ENCODE measurements at places on chromosomes 7 and 10. TPM values are rescaled to one million over a fixed set of nuclear protein-coding genes. Genes with fewer than 3 reads are reported as not detected.
A peak's percentile ranks its signal among the peaks of the same experiment; 100 is the strongest.

DNA sequence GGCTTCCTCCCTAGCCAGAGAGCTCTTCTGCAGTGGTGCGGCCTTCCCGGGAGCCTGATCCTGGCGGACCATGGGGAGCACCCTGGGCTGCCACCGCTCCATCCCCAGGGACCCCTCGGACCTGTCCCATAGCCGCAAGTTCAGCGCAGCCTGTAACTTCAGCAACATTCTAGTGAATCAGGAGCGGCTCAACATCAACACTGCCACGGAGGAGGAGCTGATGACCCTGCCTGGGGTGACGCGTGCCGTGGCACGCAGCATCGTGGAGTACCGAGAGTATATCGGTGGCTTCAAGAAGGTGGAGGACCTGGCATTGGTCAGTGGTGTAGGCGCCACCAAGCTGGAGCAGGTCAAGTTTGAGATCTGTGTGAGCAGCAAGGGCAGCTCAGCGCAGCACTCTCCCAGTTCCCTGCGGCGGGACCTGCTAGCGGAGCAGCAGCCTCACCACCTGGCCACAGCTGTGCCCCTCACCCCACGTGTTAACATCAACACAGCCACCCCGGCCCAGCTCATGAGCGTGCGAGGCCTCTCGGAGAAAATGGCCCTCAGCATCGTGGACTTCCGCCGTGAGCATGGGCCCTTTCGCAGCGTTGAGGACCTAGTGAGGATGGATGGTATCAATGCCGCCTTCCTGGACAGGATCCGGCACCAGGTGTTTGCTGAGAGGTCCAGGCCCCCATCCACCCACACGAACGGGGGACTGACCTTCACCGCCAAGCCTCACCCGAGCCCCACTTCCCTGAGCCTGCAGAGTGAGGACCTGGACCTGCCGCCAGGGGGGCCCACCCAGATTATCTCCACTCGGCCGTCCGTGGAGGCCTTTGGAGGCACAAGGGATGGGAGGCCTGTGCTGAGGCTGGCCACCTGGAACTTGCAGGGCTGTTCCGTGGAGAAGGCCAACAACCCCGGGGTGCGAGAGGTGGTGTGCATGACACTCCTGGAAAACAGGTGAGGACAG, 1.5 kb downstream of the EEPD1 start:
- peak; percentile 48 for DNase-seq

The TRPV5 gene
- not detected for polyA plus RNA-seq

GRCh38 chr7:16810112-16810511, 5.3 kb upstream of the AGR2 start:
- DNase-seq: no peak

GRCh38 chr7:78673272-78673671, 780.2 kb downstream of the MAGI2 start:
- DNase-seq: no peak

DNA sequence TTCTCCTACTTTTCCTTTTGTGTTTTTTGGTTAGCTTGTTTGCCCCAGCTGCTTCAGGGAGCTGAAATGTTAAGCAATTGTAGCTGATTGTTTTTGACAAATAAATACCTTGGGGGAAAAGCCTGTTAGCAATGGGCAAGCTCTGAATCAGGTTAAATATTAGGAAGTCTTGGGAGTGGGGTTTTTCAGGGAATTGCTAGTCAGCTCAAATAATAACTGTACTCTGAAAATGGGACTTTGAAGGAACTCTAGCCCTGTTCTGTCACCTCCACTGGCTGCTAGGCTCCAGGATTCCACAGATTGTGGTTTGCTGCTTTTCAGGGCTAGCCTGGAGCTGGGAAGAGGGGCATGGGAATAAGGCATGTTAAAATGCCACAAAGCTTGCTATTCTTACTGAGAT, 39.5 kb downstream of the ADK start:
- no peak for DNase-seq

DNA sequence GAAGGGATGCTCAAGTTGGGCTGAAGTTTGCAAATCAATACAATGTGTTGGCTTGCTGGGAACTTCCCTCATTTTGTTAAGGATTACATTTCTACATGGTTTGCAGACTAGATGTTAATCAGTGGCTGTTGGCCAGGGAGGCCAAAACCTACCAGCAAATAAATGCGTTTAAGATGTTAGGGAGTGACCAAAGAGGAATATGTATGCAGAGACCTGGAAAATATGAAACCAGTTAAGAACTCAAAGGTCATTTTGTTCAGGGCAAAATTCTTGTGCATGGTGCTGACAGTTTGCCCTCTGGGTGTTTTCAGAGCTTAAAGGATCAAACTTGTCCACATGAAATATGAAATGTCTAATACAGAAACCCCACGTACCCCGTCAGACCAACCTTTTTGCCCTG, 30.3 kb downstream of the GATA3 start:
- no peak for DNase-seq

- no peak for DNase-seq
These were observed 64.9 kb downstream of the CFAP46 start for GRCh38 chr10:132877473-132877872.

- DNase-seq: peak; percentile 75
These were observed 200.3 kb downstream of the PRPF18 start for GRCh38 chr10:13787015-13787421.

DNA sequence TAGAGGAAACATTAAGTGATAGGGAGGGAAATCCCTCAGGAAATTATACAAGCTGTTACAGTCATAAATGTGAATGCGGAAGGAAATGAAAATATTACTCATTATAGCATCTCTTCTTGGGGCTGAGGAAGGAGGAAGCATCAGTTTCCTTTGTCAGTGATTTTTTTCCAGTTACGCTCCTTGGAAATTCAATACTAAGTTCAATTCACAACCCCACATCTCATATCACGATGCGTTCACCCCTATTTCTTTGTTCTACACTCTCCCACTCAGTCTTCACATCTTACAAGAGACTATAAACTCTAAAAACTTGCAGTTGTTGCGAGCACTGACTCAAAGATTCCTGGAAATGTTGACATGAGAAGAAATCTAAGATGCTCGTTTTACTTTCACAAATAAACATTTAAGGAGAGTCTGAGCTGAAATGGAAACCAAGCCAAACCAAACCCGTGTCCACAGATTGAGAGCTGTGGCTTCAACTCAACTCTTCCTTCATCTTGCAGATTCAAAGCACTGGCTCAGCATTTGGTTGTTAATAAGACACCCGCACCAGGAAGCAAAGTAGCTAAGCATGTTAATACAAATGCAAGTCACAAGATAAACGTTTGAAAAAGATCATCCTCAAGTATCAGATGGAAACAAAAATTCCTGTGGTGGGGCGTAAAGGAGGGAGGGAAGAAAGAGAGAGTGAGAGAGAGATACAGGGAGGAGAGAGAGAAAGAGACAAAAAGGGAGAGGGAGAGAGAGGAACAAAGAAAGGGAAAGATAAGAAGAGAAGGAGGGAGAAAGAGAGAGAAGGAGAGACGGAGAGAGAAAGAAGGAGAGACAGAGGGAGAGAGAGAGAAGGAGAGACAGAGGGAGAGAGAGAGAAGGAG, 150.0 kb upstream of the RSU1 start:
- no peak for DNase-seq

DNA sequence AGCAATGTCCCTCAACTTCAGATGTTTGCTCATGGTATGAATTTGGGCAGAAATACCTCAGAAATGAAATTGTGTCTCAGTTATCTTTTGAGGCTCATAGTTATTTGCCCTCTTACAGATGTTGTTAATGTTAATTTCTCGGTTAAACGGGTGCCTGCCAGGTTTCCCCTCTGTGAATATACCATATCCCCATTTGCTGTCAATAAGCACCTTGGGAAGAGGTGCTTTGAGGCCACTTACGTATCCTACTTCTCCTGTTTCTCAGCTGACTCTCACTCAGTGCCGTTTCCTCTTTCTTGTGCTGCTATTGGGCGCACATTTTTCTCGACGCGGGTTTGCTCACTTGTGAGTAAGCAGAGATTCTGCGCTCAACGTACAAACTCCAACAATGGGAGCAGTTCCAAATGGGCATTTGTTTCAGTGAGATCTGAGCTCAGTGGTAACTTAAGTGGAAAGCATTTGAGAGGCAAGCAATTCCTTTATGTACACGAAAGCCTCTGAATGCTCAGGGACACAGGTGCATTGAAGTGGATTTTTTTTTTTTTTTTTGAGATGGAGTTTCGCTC, 34.8 kb upstream of the JAKMIP3 start:
- no peak for DNase-seq

DNA sequence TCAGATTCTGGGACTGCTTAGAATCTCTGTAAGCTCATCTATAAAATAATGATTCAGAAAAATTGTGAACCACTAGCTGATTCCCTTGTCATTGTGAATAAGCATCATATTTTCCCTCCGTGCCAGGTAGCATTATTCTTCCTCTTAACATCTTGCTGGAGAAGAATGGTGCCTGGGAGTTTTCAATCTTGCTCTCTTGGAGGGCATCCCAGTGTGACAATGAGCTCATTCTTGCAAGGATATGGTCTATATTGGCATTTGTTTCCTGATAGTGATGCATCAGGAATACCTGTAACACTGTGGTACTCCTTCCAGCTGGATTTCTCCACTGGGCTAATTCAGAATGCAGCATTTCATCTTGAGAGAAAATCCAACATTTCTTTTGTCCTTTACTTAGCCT, 126.4 kb upstream of the ITGB1 start:
- DNase-seq: no peak

DNA sequence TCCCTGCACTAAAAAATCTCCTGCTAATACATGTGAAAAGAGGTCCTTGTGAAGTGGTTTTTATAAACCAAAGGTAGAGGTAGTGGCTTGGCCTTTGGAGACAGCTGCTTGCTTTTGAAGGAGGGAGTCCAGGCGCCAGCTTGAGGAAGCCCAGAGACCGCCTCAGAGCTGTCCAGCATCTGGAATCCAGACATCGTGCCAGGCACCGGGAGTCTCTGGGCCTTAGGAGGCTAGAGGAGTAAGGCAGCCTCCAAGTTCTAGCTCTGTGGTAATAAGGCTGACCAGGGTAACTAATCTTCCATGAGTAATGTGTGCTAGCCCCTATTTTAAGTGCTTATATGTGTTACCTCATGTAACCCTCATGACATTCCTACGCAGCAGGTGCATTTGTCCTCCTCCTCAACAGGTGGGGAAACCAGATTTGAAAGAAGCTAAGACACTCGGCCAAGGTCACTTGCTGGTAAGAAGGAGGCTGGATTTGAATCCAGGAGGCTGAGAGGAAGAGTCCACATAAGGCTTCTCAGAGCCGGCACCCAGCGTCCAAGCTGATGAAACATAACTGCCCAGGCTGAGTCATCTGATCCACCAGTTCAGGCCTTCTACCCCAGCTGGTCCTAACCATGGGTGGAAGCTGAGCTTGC, 26.1 kb downstream of the PRLHR start:
- DNase-seq: no peak

DNA sequence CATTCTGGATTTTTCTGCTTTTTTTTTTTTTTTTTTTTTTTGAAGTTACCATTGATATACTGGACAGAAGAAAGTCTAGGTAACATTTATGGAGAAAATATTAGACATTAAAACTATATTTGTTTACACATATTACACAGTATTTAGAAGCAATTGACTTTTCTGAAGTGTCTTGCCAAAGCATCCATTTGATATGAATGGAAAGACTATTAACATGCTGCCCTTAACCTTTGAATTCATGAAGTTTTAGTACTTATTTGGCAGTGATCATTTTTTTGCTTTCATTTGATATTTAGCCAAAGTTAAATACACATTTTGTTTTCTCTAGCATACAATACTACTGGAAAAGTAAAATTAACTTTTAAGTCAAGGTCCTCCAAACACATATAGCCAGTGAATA, 210.0 kb downstream of the SEMA3A start:
- DNase-seq: no peak

- no peak for DNase-seq
These were observed 18.6 kb downstream of the NRP1 start for GRCh38 chr10:33315891-33316290.

DNA sequence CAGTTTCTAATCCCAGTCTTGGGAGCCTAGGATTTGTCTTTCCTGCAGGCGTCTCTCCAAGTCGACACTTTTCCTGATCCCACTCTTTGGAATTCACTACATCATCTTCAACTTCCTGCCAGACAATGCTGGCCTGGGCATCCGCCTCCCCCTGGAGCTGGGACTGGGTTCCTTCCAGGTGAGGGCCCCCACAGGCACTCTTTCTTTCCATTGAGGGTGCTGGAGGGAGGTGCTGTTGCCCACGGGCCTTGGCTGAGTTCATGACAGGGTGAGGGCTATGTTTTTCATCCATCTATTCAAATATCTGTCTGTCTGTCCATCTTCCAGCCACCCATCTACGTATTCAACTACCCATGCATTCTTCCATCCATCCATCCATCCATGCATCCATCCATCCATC, 12.6 kb downstream of the GHRHR start:
- DNase-seq: no peak

DNA sequence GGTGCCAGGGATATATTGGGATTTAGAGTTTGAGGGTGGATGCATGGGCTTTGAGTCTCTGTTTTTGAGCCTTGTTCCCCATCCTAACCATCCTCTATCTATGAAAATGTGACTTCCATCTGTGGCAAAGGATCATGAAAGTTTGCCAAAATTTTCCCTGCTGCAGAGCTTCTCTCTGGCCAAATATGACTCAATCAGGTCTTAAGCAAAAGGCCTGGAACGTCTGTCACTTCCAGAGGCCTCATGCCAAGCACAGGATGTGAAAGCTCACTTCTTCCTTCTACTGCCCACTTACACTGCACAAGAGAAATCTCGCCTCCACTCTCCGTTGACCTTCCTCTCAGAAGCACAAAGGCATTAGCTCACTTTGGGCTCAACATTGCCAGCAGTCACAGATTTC, 696.9 kb upstream of the NRP1 start:
- DNase-seq: no peak

The PRKCQ gene
- polyA plus RNA-seq: 55.3 TPM
